ENCODE measurements at places on chromosomes 3 and 15. TPM values are rescaled to one million over a fixed set of nuclear protein-coding genes. Genes with fewer than 3 reads are reported as not detected.

The CFAP92 gene
- 0.36 TPM for polyA plus RNA-seq

GRCh38 chr15:47754312-47754711 lies 37.0 kb downstream of the SEMA6D start:
- no peak for DNase-seq

GRCh38 chr3:130948001-130948773 lies 54.3 kb downstream of the ATP2C1 start:
- no peak for DNase-seq

DNA sequence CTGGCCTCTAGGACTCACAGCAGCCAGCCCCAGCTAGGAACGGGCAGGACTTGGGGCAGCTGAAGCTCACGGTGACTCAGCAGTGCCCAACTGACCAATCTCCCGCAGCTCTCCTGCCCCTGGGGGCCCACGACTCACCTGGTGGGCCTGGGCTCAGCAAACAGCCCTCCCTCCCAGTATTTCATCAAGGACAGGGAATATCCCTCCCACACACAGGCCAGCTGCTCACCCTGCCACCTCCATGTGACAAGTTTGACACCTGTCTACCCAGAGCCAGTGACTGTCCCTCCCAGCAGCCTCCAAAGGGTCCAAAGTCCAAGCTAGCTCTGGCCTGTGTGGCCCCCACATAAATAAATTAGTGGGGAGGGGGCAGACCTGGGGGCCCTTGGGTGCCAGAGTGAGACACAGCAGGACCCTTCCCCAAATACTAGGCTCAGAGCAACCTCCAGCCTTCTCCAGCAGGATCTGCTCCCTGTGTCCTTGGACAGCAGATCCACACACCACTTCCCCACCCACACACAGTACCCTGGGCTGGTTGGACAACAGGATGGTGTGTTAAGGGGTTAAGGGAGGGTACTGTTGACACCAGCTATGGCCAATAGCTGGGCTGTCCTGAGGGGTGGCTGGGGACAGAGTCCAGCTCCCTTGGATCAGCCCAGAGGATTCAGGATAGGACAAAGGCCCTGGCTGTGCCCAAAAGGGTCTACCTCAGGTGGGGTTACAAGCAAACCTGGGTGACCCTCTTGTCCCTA lies 4.3 kb downstream of the GNAT1 start:
- DNase-seq = no peak

DNA sequence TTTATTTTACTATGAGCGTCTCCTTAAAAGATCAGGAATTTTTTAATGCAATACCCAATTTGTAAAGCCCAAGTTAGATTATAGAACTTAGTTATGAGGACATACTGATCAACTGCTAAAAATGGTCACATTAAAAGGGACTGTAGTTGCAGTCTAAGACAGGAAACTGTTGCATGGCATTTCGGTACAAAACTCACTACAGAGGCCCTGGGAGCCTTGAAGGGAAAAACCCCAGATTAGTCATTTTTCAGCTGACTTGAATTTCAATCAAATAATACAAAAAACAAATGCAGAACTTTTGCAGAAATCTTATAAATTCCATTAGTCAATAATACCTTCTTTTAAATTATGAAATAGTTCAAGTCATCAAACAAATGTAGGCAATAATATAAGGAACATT lies 6.9 kb upstream of the PTX3 start:
- no peak for DNase-seq

- no peak for DNase-seq
These were observed 7.3 kb upstream of the GHRL start for GRCh38 chr3:10300087-10300486.

GRCh38 chr15:68674975-68675374 lies 96.2 kb downstream of the CORO2B start:
- DNase-seq = no peak

DNA sequence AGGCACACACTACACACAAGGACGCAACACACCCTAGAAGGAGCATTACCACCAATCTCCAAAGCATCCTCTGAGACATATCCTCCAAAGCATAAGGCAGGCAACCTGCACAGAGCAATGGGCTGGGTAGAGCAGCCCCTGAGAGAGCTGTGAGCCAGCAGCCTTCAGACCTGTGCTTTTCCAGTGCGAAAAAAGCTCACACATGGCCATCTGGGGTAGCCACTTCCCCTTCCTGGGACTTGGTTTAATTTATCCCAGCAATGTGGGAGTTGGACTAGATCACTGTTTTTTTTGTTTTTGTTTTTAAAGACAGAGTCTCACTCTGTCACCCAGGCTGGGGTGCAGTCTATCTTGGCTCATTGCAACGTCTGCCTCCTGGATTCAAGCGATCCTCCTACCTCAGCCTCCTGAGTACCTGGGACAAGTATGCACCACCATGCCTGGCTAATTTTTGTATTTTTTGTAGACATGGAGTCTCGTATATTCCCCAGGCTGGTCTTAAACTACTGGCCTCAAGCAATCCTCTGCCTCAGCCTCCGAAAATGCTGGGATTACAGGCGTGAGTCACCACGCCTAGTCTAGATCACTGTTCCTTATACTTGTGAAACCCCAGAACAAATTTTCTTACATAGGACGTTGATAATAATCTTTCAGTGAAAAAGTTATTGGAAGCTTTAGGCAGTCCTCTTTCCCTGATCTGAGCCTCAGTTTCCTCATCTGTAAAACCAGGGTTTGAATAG lies 18.9 kb downstream of the PTPN23 start:
- DNase-seq = no peak

The OR5K3 gene
- polyA plus RNA-seq = not detected

GRCh38 chr3:174072675-174073074 lies 675.1 kb downstream of the NLGN1 start:
- DNase-seq = no peak

The THRB gene
- 4.1 TPM for polyA plus RNA-seq

The PLSCR2 gene
- polyA plus RNA-seq = not detected

DNA sequence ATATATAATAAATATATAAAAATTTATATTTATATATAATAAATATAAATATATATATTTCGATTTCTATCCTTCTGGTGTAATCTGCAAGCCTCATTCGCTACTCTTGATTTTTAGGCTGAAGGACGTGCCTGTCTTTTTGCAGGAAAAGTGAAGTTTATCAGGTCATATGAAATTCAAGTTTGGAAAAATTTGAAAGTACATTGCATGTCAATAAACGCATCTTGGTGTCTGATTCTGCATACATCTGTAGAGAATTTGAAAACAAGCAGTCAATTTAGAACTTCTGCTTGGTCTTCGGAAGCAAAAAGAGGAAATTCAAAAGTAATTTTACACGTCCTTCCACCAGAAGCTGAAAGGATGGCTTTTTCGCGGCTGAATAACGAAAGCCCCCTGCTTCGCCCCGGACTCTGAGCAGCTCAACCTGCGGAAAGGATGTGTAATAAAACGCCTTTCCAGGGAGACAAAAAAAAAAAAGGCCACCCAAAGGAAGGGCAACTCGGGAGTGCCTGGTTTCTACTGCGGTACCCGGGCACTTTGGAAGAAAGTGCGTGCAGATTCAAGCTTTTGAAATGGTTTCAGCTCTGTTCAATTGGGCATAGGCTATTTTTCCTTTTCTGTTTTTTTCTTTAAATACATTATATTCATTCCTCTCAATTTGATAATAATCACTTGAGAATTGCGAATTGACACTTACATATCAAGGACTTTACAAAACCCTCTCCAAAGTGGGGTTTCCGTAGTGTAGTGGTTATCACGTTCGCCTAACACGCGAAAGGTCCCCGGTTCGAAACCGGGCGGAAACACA lies 1.5 kb upstream of the MYNN start:
- peak; percentile 83 for DNase-seq

GRCh38 chr15:77179541-77179998 lies 108.7 kb upstream of the TSPAN3 start:
- no peak for DNase-seq

DNA sequence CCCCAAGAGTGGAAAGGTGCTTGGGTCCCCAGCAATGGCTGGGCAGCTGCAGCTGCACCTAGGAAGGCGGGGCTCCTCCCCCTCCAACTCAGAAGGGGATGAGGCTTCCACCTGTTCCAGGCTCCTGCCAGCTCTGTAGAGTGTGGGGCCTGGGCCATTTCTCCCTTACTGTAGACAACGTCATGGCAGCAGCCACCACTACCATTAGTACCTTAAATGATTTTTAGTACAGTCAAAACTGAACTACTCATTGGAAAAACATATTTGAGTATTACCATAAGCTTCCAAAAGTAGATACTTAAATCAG lies 1274.2 kb upstream of the GBE1 start:
- no peak for DNase-seq

The TMEM87A gene
- polyA plus RNA-seq = 16.7 TPM

DNA sequence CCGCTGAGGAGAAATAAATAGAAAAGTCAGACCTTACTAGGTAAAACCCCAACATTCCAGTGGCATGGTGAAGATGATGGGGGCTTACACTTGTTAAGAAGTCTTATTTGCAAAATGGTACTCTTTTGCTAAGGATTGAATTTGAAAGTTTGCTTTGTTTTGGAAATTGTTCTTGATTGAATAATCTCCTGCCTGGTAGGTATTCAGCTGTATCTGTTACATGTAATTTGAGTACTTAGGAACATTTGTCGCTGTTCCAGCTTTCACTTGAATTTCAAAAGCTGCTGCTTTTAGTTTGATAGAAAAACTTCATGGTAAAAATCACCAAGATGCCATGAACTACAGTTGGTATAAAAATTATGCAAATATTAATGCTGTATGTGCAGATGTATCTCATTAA lies 44.6 kb downstream of the TFG start:
- DNase-seq = no peak

The TTC23 gene
- 2.5 TPM for polyA plus RNA-seq

The MUC20 gene
- 0.23 TPM for polyA plus RNA-seq

DNA sequence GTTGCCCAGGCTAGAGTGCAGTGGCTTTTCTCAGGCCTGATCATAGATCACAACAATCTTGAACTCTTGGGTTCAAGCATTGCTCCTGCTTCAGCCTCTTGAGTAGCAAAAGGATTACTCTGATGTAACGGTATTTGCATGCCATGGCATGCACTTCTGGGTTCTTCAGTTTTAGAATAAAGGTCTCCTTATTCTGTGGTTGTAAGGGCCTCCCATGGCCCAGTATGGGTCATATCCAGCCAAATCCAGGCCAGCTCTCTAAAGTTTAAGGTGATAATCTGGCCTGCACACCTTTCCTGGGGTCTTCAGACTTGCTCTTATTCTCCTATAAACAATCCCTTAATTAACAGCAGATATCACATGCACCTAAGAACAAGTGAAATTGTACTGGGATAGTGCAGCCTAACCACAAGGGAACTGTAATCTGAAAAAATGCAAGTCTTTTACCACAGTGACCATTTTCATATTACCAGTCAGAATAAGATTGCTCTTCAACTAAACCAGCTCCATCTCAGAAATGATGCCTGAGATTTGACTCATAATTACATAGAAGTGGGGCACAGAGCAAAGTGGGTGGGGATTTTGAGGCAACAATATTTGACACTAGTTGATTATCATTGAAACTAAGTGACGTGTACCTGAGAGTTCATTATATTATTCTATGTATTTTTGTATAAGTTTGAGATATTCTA lies 25.4 kb downstream of the COMMD2 start:
- DNase-seq = no peak

- no peak for DNase-seq
These were observed 13.2 kb downstream of the PFN2 start for GRCh38 chr3:149957361-149958125.

GRCh38 chr15:41435037-41435786 lies 18.3 kb downstream of the RTF1 start:
- DNase-seq = no peak

- DNase-seq = no peak
These were observed 39.3 kb upstream of the PPP4R2 start for GRCh38 chr3:72957297-72957696.

The CSPG5 gene
- 4.5 TPM for polyA plus RNA-seq

- no peak for DNase-seq
These were observed 59.7 kb downstream of the MAP4 start for GRCh38 chr3:47956521-47956920.

- no peak for DNase-seq
These were observed 3.4 kb downstream of the ANKRD28 start for GRCh38 chr3:15794303-15794771.

The NPAP1 gene
- not detected for polyA plus RNA-seq

The WWTR1 gene
- polyA plus RNA-seq = 1.5 TPM

DNA sequence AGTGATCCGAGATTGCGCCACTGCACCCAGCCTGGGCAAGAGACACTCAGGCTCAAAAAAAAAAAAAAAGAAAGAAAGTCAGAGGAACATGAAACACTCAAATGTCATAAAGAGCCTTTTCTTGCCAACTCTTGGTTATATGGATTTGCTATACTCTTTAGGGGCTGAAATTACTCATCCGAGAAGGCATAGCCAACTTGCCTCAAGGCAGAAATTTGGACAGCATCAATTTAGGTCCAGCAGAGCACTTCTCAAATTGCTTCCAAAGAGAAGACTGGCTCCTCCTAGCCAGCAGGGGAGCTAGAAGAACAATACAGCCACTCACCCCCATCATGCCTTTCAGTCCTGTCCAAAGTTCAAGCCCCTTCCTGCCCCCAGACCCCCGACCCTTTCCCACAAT lies 43.8 kb downstream of the OSBPL10 start:
- no peak for DNase-seq

DNA sequence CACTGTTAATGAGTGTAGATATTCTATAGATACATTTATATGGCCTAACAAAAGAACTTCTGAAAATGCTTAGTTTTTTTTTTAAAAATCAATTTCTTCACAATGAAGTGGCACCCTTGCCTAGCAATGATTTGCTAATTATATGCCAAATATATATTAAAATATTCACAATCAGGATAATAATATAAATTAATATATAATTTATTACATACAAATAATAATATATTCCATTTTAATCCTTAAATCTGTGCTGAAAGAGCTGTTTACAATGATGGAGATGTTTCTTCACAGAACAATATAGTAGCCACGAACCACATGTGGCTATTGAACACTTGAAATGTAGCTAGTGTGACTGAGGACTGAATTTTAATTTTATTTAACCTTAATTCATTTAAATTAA lies 648.4 kb upstream of the GBE1 start:
- DNase-seq = no peak

- DNase-seq = peak; percentile 84
These were observed 29.8 kb upstream of the SENP5 start for GRCh38 chr3:196837819-196838420.

The TMCO5A gene
- polyA plus RNA-seq = not detected

DNA sequence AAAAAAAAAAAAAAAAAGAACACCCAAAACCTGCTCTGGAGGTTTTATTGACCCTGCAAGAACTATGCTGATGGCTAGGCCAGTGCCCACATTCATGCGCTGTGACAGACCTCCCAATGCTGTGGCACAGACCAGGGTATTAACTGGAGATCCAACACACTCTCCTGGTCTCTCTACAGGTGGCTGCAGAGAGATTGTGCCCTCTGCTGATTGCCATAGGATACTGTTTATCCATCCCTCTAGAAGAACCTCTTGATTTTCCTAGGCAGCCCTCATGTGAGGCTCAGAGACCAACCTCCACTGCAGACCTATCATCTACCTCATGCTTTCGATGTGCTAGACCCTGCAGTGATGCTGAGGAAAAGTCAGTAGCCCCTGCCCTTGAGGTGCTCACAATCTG lies 125.5 kb upstream of the TRIM42 start:
- no peak for DNase-seq

The VGLL4 gene
- polyA plus RNA-seq = 10.2 TPM

The STAC gene
- polyA plus RNA-seq = not detected

GRCh38 chr3:148873270-148873927 lies 8.3 kb downstream of the CPA3 start:
- no peak for DNase-seq

- peak; percentile 94 for DNase-seq
These were observed 31.9 kb upstream of the RAB6B start for GRCh38 chr3:133927540-133928066.

Data from K562 (cell line).